ENCODE measurements at places on chromosomes 7 and 10.
A peak's percentile ranks its signal among the peaks of the same experiment; 100 is the strongest.

- H3K27ac ChIP-seq: no peak overlapping the region
- no peaks in the 10 kb centered on the region for H3K4me1 ChIP-seq
- no peaks in the 10 kb centered on the region for H3K36me3 ChIP-seq
- H3K27me3 ChIP-seq: no peaks in the 10 kb centered on the region
- peak; percentile 65 for DNase-seq
These were observed 31.6 kb upstream of the TMEM254 start for GRCh38 chr10:80046629-80047441.

DNA sequence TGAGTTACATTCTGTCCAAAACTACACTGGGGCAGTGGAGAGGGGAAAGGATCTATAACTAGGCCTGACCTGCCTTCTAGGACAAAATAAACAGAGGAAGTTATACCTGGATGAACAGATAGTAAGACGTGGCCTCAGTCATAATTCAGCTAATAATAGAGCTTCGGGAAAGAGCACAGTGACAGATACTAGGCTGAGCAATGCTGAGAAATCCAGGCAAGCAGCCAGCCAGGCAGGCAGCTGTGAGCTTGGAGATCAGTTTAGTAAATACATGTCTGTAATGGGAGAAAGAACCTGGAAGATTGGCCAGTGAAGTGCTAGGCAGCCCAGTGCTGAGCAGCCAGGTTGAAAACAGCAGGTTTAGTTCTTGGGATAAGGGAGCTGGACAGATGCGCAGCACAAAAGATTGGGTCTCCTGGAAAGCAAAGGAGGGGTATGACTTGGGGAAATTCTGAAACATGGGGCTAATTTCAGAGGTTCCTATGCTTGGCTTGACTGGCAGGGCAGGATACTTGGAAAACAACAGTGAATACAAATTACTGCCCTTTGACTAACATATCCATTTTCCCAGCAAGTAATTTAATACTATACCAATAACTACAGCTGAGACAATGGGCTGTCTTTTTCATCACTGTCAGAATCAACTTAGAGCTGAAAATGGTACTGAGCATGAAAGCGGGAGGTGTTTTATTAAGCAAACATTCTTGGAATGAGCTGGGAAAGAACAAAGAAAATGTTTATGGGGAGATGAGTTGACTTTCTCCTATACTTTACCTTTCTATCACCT lies 140.8 kb downstream of the DGKB start:
- peak overlapping the region; percentile 58 for H3K27ac ChIP-seq
- no peak overlapping the region for H3K4me3 ChIP-seq

DNA sequence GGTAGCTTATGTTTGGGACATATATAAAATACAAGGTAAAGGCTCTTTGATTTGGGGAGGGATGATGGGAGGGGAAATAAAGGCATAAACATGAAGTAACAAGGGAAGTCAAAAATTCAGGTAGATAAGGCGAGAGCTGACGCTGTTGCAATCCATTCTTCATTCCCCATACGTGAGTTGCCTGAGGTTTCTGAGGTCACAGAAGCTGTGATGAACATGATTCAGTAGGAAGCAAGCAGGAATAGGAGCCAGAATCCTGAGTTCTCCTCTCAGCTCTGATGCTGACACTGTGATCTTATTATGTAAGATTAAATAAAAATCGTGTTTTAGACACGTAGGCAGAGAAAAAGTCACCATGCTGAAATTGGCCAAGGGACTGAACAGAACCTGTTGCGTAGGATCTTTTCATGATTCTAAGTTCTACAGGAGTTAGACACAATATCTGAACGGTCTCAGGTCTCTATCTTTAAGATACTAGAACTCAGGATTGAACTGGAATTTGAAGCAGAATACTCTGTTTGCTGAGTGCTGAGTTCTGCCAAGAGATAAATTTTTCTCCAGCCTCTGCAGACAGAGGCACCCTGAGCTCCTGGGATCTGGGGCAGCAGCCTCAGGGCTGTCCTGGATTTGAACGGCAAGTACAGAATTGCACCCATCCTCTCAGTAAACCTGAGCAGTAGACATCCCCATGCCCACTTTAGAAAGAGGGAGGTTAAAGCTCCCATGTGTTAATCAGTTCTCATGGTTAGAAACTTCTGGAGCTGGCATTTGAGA lies 21.0 kb downstream of the KLF6 start:
- no peak for DNase-seq
- H3K27me3 ChIP-seq: peaks cover 2% of the 10 kb centered on the region

DNA sequence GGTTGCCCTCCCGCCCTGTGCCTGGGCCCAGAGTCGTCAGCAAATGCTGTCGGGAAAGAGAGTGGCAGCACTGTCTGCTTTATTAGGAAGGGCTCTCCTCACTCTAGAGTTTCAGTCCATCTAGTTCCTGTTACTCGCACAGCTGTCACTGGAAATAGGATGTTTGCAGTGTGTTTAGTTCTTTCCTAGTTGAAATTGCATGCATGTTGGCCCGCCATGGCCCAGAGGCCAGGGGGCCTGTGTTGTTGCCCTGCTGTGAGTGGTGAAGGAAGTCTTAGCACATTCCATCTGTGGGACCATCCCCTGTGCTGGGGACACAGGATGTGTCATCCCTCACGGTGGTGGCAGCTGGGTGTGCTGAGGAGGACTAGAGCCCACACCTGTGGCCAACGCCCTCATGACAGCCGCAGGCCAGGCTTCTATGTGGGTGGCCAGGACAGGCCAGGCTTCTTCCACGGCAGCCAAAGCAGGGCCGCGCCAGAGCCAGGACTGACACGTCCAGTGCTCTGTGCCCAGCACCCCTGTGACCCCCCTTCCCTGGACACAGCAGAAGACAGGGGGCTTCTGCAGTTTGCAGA lies 45.4 kb downstream of the ZNF467 start:
- DNase-seq: no peak
- H3K4me1 ChIP-seq: no peaks in the 10 kb centered on the region
- H3K4me3 ChIP-seq: no peak overlapping the region
- peaks cover 11% of the 10 kb centered on the region for H3K36me3 ChIP-seq
- H3K27ac ChIP-seq: no peak overlapping the region

GRCh38 chr10:68135362-68135761 lies 26.1 kb downstream of the MYPN start:
- no peak overlapping the region for H3K27ac ChIP-seq
- H3K4me3 ChIP-seq: no peak overlapping the region
- H3K27me3 ChIP-seq: no peaks in the 10 kb centered on the region
- H3K36me3 ChIP-seq: no peaks in the 10 kb centered on the region

- H3K36me3 ChIP-seq: peaks cover 10% of the 10 kb centered on the region
- H3K27me3 ChIP-seq: no peaks in the 10 kb centered on the region
- H3K4me1 ChIP-seq: peaks cover 27% of the 10 kb centered on the region
- no peak for DNase-seq
These were observed 3.3 kb downstream of the MKI67 start for GRCh38 chr10:128122931-128123330.

DNA sequence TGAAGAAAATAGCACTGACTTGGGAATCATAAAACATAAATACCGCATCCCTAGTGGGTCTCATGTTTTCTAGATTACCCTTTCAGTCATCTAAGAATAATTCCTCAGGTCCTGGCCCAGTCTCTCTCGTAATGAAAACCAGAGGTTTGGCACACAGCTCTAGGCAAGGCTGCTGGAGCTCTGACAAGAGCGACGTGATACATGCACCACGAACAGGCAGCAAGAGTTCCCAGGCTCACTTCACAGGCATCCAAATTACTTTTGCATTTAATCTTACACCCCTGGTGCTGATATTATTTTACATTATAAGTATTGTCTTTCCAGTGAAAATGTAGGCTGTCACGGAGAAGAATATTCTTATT lies 105.2 kb downstream of the THSD7A start:
- H3K36me3 ChIP-seq: no peaks in the 10 kb centered on the region
- H3K4me3 ChIP-seq: no peak overlapping the region
- H3K4me1 ChIP-seq: peaks cover 4% of the 10 kb centered on the region
- no peak for DNase-seq

DNA sequence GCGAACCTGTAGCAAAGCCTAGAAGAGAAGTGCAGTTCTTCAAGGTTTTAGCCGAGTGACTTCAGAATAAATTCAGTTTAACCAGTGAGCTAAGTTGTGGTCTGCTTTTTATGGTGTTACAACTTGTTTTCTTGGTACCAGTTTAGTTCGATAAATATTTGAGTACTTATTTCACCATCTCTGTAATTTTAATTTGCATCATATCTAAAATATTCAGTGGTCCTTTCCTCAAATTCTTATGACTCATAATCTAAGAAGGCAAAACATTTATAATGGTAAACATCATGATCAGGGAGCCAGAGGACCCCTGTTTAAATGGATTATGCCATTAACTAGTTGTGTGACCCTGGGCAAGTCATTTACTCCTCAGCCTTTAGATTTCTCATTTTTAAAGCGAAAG lies 4.1 kb upstream of the BMPER start:
- peaks cover 9% of the 10 kb centered on the region for H3K4me1 ChIP-seq
- H3K27ac ChIP-seq: no peak overlapping the region
- H3K4me3 ChIP-seq: no peak overlapping the region
- no peaks in the 10 kb centered on the region for H3K36me3 ChIP-seq
- H3K27me3 ChIP-seq: peaks cover 52% of the 10 kb centered on the region

DNA sequence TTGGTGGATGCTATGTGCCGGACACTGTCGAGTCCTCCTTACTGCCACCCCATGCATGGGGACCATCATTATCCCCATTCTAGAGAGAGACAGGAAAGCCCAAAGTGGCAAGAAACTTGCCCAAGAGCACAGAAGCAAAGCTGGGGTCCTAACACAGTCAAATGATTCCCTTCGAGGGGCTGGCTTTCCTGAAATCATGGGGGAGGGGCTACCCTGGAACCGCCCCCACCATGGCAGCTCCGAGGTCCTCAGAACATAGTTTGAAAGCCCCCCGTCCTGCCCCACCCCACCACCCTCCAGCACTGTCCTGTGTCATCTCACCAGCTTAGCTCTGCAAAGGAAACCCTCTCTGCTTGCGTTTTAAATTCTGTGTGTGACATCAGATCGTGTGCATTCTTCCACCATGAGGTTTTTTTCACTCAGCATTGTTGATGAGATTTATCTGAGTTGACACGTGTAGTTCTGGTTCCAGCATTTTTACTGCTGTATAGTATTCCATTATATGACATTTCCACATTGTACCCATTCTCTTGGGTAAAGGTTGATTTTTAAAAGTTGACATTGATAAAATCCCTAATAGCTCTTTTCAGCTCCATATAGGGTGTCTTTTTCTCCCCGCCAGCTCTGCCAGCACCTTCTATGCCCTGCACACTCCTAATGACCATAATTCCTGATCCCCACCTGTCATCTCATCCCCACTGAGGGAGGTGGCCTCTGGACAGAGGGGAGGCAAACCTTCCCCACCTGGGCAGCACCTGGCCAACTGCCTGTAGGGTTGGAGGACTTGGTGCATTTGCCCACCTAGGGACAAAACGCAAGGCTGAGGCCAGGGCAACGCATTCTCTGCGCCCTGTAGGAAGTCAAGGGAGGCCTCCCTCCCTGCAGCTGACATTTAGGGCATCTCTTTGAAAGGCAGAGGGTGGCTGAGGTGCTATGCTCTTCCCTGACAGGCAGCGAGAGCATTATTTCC lies 100.2 kb upstream of the GPR26 start:
- no peak overlapping the region for H3K4me3 ChIP-seq
- no peaks in the 10 kb centered on the region for H3K4me1 ChIP-seq
- no peak for DNase-seq
- peaks cover 45% of the 10 kb centered on the region for H3K27me3 ChIP-seq

DNA sequence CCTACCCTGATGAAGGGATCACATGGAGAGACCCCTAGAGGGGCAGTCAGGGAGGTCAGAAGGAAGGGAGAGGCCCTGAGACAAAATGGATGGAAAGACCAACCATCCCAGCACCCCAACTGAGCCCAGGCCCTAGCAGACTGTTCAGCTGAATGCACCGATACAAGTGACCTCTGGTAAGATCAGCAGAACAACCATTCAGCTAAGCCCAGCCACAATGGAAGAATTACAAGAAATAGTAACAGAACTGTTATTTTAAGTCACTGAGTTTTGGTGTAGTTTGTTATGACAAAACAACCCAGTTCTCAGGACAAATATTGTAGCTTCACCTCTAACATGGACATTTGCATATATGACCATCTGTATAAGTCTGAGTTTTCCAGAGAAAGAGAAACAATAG lies 210.4 kb upstream of the SVIL start:
- peaks cover 38% of the 10 kb centered on the region for H3K4me1 ChIP-seq
- no peak overlapping the region for H3K27ac ChIP-seq
- H3K4me3 ChIP-seq: no peak overlapping the region
- peaks cover 6% of the 10 kb centered on the region for H3K36me3 ChIP-seq

- H3K4me1 ChIP-seq: peaks cover 4% of the 10 kb centered on the region
- H3K27me3 ChIP-seq: peaks cover 52% of the 10 kb centered on the region
- peak; percentile 36 for DNase-seq
- H3K27ac ChIP-seq: no peak overlapping the region
- no peak overlapping the region for H3K4me3 ChIP-seq
These were observed 147.9 kb upstream of the FAM20C start for GRCh38 chr7:44541-44896.

GRCh38 chr7:151135525-151135845 lies 32.0 kb downstream of the GBX1 start:
- no peak for DNase-seq
- no peak overlapping the region for H3K4me3 ChIP-seq

- no peak overlapping the region for H3K27ac ChIP-seq
- DNase-seq: no peak
- H3K4me3 ChIP-seq: no peak overlapping the region
These were observed 115.2 kb upstream of the GDF10 start for GRCh38 chr10:47184724-47185330.

- no peak overlapping the region for H3K4me3 ChIP-seq
- H3K27me3 ChIP-seq: no peaks in the 10 kb centered on the region
These were observed 16.5 kb downstream of the C1QL3 start for GRCh38 chr10:16505161-16505560.

- H3K27me3 ChIP-seq: no peaks in the 10 kb centered on the region
- no peak overlapping the region for H3K4me3 ChIP-seq
- peaks cover 21% of the 10 kb centered on the region for H3K4me1 ChIP-seq
- no peak overlapping the region for H3K27ac ChIP-seq
- no peaks in the 10 kb centered on the region for H3K36me3 ChIP-seq
These were observed 149.7 kb upstream of the AOAH start for GRCh38 chr7:36874041-36874440.

DNA sequence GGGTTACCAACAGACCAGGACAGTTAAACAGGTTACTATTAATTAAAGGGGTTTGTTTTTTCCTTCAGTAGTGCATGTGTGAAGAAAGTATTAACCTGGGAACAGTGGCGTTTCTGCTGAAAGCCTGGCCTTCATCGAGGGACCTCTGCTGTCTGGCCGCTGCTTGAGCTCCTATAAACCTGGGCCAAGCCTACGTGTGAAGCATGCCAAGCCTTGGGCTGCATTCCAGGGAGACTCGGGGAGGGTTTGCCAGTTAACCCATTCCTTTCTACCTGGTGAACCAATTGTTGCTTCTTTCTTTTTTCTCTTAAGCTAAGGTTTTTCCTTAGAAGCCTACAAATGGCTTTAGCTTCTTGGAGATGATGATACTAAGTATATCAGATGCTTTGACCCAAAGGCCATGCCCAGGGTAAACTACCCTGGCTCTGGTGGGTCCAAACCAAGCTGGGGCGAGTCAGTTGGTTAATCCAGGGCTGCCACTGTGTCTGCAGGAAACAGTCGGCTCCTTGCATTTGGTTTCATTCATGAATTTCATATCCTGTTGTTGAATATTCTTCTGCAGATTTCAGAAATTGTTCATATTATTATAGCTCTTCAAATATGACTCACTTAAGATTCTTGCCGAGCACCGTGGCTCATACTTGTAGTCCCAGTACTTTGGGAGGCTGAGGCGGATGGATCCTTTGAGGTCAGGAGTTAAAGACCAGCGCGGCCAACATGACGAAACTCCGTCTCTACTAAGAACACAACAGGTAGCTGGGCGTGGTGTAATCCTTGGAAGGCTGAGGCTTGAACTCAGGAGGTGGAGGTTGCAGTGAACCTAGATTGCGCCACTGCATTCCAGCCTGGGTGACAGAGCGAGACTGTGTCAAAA lies 23.8 kb downstream of the PFKP start:
- H3K27me3 ChIP-seq: no peaks in the 10 kb centered on the region
- peak overlapping the region; percentile 87 for H3K27ac ChIP-seq
- peak; percentile 53 for DNase-seq
- H3K4me3 ChIP-seq: no peak overlapping the region
- H3K4me1 ChIP-seq: peaks cover 64% of the 10 kb centered on the region

Data from mesothelial cell of epicardium (in vitro differentiated cells).